Stimulated activated CD8-positive, alpha-beta memory T cell treated with anti-CD3 and anti-CD28 coated beads, Interleukin-15, amount 100 ng/mL, for 1 hour (primary cell): ENCODE measurements at places on chromosomes 6 and 20.
A peak's percentile ranks its signal among the peaks of the same experiment; 100 is the strongest.

DNA sequence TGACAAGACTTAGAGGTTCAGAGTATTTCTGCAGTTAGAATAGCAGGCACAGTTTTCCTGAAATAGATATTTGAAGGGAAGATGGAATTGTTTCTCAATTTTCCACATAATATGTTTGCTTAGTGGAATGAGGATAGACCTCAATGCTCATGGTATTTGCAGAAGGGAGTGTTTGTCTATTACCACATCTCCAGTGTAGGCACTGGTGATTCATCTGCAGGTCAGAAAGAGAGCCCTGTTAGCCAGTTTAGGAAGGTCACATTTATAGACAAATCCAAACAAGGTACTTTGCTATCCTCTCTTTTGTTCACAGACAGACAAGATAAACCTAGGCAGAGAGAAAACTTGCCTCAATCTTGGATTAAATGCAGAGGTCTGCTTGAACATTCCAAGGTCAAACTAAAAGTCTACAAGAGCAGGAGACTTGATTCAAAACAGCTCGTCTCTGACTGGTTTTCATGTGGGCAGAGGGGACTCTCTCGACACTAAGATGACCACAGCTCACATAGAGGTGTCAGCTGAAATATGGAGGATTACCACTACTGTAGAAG, 22.8 kb downstream of the ISM1 start:
- no peak for DNase-seq

DNA sequence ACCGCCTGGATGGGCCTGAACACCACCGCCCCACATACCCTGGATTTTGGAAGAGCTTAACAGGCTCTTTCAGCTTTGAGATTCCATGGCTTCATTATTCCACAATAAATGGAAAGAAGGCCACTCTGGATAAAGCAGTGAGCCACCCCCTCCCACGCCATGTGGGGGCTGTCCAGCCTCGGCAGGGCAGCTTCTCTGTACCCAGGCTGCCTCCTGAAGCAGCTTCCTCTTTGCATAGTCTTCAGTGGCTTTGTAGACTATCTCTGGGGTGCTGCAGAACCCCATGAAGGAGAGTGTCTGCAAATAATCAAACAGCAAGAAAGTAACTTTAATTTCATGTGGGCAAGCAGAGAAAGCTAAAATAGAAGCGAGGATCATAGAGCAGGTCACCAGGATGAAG, 96.6 kb upstream of the NXT1 start:
- no peak for DNase-seq

GRCh38 chr20:20371681-20372080, 3.8 kb downstream of the INSM1 start:
- no peak for DNase-seq

GRCh38 chr6:906920-907319, 214.0 kb upstream of the EXOC2 start:
- no peak for DNase-seq

GRCh38 chr20:59708326-59708725, 104.0 kb downstream of the PHACTR3 start:
- no peak for DNase-seq

DNA sequence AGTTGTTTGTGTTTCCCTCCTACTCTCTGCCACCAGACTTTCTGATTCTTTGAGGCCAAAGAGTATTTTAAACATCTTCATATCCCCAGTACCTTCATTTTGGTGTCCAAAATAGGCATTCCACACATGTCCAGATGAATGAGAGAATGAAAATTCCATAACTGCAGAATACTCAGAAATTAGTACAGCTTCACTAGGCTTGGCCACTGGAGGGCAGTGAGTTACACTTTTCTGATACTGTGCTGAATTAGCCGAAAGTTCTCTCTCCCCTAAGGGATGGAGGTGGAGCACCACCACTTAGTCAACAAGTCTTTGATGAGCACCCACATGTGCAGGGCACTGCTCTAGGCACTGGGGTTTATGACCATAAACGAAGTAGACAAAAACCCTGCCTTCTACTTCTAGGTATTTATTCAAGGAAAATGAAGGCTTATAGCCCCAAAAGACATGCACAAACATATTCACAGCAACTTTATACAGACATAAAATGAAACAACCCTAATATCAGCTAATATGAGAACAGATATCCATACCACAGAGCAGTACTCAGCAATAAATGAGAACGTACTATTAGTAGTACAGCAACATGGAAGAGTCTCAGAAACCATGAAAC, 46.1 kb upstream of the TMEM217 start:
- DNase-seq = no peak

DNA sequence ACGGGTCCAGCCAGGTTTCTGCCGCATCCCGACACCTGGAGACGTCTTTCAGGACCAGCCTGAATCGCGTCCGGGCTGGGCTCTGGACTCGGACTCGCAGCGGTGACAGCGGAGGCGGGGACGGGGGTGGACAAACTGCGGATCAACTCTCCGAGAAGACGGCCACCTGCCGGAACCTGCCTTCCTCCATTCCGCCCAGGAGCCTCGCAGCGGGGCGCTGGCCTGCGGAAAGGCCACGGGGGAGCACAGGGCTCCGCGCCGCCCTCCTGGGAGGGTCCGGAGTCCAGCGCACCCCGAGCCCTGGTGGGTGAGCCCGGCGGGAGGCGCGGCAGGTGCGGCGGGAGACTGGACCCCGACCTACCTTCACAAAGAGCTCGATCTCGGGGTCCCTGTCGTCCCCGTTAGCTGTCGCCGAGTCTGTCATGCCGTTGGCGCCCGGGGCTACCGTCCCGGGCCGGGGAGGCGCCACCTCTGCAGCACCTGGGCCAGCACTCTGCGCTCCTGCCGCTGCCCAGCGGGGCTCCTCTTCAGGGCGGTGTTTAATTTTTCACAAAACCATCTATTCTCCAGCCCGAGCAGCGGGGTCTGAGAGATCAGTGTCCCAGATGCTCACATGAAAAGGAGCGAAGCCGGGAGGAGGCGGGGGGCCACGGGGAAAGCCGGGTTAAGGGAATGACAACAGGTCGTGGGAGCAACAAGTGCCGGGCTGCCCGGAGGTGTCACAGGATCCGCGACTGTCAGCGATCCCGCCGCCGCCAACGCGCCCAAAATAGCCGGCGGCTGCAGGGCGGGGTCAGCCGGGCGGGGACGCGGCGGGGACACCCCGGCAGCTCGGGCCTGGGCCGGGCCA, at the start of gene CLIC5:
CLIC5 (minus strand) TSS at position 742 of the 850 bp plus-strand sequence; CDS start at position 424, 318 bp downstream.
- no peak for DNase-seq

DNA sequence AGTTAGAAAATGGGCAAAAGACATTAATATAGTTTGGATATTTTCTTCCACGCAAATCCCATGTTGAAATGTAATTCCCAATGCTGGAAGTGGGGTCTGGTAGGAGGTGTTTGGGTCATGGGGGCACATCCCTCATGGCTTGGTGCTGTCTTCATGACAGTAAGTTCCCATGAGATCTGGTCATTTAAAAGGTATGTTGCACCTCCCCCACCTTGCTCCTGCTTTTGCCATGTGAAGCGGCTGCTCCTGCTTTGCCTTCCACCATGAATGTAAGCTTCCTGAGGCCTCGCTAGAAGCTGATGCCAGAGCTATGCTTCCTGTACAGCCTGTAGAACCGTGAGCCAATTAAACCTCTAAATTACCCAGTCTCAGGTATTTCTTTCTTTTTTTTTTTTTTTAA, 16.3 kb upstream of the TMEM14A start:
- DNase-seq = no peak

GRCh38 chr20:57661746-57662455, 41.7 kb upstream of the ZBP1 start:
- no peak for DNase-seq

GRCh38 chr6:3707024-3707423, 44.5 kb downstream of the PXDC1 start:
- no peak for DNase-seq

DNA sequence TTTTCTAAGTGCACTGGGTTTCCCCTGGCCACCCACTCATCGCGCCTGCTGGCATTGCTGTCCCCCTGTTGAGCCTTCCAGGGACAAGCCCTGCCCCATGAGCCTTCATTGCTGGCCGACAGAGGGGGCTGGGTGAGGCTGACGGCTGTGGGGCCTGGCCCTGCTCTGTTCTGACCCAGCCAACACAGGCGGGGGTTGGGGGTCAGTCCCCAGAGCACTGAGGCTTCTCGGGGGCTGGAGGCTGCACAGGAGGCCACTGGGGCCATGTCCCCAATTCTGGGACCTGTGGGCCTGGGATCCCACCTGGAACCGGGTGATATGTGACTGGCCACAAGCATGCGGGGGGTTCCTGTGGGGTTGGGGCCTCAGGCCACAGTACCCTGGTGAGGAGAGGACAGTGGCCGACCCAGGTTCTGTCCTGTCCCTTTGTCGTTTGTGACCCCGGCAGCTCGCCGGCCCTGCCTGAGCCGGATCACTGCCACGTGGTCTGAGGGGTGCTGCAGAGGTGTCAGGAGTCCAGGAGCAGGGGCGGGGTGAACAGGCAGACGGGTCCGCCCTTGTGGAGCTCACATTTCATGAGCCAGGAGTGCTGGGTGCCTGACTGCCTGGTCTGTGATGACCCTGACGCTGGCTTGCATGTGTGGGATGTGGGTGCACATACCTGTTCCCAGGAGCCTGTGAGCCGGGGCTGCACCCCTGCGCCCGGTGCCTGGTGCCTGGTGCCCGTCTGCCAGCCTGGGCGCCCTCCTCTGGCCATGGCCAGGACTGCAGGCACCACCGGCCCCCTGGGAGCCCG, 2.1 kb upstream of the COL20A1 start:
- peak; percentile 33 for DNase-seq

- DNase-seq = no peak
Measured at GRCh38 chr6:47655719-47656595, 42.4 kb upstream of the ADGRF4 start.

- no peak for DNase-seq
Measured at GRCh38 chr6:713351-713750, 20.4 kb upstream of the EXOC2 start.

DNA sequence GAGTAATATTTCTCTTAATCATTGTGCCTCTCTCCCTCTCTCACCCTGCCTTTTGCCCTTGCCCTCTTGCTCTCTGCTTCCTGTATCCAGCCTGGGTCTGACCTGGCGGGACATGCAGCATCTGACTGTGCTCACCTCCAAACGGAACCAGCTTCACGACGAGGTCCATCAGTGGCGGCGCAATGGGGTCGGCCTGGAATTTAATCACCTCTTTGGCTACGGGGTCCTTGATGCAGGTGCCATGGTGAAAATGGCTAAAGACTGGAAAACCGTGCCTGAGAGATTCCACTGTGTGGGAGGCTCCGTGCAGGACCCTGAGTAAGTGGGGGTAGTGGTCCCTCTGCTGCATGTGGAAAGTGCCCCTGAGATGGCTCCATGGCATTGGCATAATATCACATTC, 65.9 kb downstream of the BFSP1 start:
- no peak for DNase-seq

- no peak for DNase-seq
Measured at GRCh38 chr20:24572862-24573261, 103.4 kb downstream of the SYNDIG1 start.

- DNase-seq = no peak
Measured at GRCh38 chr6:35370124-35370741, 27.9 kb downstream of the PPARD start.

DNA sequence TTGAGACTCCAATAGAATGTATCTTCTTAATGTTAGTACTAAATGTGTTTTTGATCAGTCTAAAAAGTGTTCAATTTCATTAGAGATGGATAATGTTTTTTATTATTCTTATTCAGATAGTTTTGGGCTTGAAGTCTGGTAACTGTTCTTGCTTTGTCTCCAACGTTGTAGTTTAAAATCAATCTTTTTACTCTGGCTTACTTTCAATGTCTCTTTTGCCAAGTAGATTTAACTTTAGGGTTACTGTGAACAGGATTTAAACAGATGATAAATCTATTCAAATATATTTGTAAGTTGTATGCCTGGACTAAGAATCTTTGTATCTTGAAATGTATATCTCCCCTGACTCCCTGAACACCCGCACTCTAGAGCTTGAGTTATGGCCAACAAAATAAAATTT, 51.1 kb downstream of the SGK1 start:
- no peak for DNase-seq

DNA sequence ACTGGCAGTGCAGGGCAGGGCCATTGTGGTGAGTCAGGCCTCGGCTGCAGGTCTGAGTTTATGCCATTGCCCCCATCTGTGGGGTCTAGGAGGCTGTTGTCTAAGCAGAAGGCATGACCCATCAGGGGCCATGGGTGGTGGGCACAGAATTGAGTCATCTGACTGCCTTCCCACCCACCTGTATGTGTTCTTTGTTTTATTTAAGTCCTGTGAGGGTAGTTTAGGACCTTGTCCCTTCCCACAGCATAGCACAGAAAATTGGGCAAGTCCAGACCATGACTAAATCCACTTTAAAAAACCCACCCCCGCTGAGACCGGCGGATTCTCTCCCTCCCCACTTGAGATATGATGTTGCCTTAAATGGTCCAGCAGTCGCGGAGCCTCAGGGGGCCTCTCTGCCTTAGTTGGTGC, 40.3 kb downstream of the ERMARD start:
- DNase-seq = no peak

- no peak for DNase-seq
Measured at GRCh38 chr20:48689388-48689787, 138.4 kb downstream of the PREX1 start.
